Stimulated activated CD4-positive, alpha-beta T cell treated with anti-CD3 and anti-CD28 coated beads, Interleukin-4, amount 100 ng/mL, for 1 hour (primary cell): ENCODE measurements at places on chromosomes 1 and 21.

DNA sequence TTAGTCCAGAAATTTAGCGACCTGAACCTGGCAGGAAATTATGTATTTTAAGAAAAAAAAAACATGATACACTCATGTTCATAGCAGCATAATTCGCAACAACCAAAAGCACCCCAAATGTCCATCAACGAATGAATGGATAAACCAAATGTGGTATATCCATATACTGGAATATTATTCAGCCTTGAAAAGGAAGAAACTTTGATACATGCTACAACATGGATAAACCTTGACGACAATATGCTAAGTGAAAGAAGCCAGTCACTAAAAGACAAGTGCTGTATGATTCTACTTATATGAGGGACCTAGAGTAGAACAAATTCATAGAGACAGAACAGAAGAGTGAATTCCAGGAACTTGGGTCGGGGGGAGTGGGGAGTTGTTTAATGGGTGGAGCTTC, 698 bp upstream of the OLIG1 start:
- DNase-seq, result no peak

- DNase-seq, result no peak
Observed at GRCh38 chr1:64892576-64893573, 73.5 kb downstream of the JAK1 start.

- DNase-seq, result no peak
Observed at GRCh38 chr1:223639331-223639749, 26.2 kb downstream of the CAPN8 start.

GRCh38 chr1:178282949-178283367, 189.1 kb downstream of the RASAL2 start:
- DNase-seq, result no peak

DNA sequence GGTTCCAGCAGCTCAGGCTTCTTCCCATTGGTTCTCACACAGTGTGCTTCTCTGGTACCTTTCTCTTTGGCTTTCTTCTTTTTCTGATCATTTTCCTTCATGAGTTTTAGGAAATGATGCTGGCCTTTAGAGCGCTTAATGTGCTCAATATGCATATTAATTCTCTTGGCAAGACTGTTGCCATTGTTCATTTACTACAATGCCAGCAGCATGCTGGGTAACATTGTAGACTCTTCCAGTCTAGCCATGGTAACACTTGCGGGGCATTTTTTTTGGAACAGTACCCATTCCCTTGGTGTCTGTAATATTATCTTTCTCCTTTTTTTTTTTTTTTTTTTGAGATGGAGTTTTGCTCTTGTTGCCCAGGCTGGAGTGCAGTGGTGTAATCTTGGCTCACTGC, 21.7 kb downstream of the UBE4B start:
- no peak for DNase-seq

GRCh38 chr1:47495176-47495713, 57.4 kb downstream of the FOXD2 start:
- DNase-seq, result no peak

DNA sequence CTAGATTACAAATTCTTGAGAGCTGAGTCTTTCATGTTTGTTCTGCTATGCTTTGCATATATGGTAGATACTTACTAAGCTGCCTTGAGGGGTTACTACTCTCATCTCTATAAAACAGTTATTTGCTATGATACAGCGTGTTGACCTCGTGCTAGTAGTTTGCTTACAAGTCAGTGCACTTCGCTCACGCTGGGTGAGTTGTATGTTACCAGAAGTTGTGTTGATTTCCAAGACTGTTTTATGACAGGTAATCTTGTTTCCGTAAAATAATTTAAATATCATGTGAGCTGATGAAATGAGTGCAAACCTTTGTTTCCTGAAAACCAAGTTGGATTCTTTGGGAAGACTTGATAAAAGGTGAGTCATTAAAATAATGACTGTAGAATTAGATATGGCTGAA, 7.3 kb downstream of the MRPS6 start:
- DNase-seq, result no peak

- no peak for DNase-seq
Observed at GRCh38 chr21:42544544-42544943, 30.9 kb downstream of the SLC37A1 start.

DNA sequence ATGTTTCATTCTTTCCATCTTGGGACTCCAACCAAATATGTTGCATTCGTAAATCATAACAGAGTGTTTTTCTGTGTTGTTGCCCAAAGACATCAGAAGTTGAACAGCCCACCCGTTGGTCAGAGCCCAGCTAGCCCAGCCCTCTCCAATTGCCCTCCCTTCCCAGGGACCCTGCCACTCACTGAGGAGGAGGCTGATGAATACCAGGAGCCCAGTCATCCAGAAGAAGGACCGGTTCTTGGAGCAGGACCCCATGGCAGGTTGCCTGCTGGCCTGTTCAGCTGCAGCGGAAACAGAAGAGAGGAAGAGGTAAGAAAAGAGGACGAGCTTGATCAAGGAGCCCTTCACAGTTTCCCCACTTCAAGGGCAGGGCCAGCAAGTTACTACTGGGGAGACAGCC, 172.2 kb upstream of the ETV3 start:
- DNase-seq, result no peak
